ENCODE measurements at places on chromosomes 4 and X. TPM values are rescaled to one million over a fixed set of nuclear protein-coding genes. Genes with fewer than 3 reads are reported as not detected.

DNA sequence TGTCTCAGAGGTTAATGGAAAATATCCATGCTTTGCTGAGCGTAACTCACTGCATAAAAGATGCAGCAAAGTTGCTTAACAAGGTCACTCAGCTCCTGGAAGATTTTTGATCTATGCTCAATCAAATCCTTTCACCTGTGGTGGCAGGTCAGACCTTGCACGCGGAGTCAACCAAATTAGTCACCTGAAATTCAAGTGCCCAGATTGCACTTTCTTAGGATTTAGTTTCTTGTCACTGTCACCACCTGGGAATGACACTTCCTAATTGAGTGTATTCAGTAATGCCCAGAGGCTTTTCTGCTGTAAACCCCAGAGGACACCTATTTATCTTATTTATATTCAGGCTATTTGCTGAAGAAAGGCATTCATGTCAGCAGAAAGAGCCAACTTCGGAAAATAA is 215.8 kb upstream of the SMIM31 start:
- DNase-seq, result no peak

The TLR6 gene
- 5.0 TPM for total RNA-seq

- no peak for DNase-seq
Measured at GRCh38 chrX:98114021-98114420, 1230.3 kb downstream of the RPA4 start.

DNA sequence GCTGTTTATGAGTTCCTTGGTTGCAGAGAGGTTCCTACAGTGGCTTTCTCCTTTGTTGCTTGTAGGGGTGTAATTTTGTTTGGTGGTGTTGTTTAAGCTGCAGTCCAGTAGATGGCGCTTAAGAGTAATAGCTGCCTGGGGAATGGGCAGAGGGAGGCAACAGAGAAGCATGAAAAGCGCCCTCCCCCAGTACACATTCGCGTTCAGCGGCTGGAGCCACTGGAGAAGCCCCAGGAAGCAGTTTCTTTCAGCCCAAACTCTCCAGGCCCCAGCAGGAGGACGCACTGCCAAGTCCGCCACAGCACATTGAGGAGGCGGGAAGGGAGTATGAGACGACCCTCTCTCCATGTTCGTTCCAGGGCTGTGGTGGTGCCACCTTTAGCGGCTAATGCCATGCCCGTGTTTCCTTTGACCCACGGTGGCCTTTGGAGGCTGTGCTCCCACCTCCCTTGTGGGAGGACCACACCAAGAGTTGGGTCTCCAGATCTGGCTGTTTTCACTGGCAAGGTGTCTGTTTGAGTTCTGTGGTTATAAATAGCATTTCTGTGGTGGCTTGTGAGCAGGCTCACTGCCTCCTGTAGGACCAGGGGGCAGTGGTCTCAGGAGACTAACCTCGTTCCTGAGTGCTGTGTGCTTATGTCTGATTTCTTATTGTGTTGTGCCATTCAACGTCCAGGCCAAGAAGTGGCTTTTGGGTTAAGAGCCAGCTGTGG is 252.3 kb downstream of the ARHGAP10 start:
- DNase-seq, result no peak

DNA sequence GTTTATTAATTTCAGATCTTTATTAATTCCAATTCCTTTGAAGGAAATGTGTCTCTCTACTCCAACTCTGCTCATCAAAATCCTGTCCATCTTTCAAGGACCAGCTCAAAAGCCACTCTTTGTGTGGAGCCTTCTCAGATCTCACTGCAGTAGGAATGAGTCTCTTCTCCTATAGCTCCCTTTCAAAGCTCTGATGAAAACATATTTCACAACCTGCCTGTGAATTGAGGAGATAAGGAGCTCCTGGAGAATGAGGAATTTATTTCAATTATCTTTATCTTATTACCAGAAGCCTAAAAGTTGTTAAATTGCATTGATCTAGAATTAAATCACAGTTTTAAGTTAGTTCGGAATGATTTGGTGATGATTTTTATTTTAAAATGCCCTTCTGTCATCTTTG is 92.6 kb upstream of the TRPC3 start:
- DNase-seq, result no peak

The SSX3 gene
- not detected for total RNA-seq

Measured in omental fat pad (tissue), 4 donors.